ENCODE measurements at places on chromosomes 4 and X. TPM values are rescaled to one million over a fixed set of nuclear protein-coding genes. Genes with fewer than 3 reads are reported as not detected.

Gene CXCL3
- 28.9 TPM for total RNA-seq

Gene RGS12
- total RNA-seq = 10.3 TPM

Gene USP51
- total RNA-seq = 0.22 TPM

Gene GLOD5
- total RNA-seq = not detected

Gene CHST7
- 31.9 TPM for total RNA-seq

Gene ARHGAP6
- total RNA-seq = 2.8 TPM

Gene IL2RG
- total RNA-seq = not detected

Gene NWD2
- under 0.01 TPM for total RNA-seq

Gene MAP7D2
- total RNA-seq = 0.91 TPM

Gene ZAR1
- not detected for total RNA-seq

Gene DDX53
- not detected for total RNA-seq

Gene VSIG4
- total RNA-seq = not detected

Gene RNF128
- total RNA-seq = not detected

Gene RTL3
- not detected for total RNA-seq

Gene HNRNPH2
- 54.8 TPM for total RNA-seq

Gene GIMD1
- total RNA-seq = 0.22 TPM

Gene SLC10A6
- not detected for total RNA-seq

Gene MAGEC3
- not detected for total RNA-seq

Gene AMBN
- total RNA-seq = not detected

Gene MAGEA2
- total RNA-seq = not detected

Gene BST1
- total RNA-seq = 0.69 TPM

Gene AVPR2
- total RNA-seq = not detected

Gene P2RY4
- total RNA-seq = not detected

Gene GYPA
- not detected for total RNA-seq

Gene ADGRL3
- total RNA-seq = 0.69 TPM

Gene CASP6
- total RNA-seq = 33.7 TPM

Gene CENPVL3
- not detected for total RNA-seq

Gene TCEAL7
- not detected for total RNA-seq

Gene CACNA1F
- total RNA-seq = not detected

Gene STEEP1
- 104 TPM for total RNA-seq

Gene SHROOM4
- not detected for total RNA-seq

Gene MAGEB16
- not detected for total RNA-seq

Gene MAGEA3
- 3.0 TPM for total RNA-seq

Gene CFI
- not detected for total RNA-seq

Gene SH3TC1
- total RNA-seq = 23.1 TPM

Gene F8
- 1.1 TPM for total RNA-seq

Gene GNRHR
- not detected for total RNA-seq

Gene ATP1B4
- total RNA-seq = not detected

Gene SSX2
- total RNA-seq = not detected

Gene ADGRG2
- total RNA-seq = 1.4 TPM

Gene ADGRG4
- total RNA-seq = not detected

Gene UGT2B11
- not detected for total RNA-seq

Gene CDKL2
- total RNA-seq = 0.55 TPM

Gene CXorf58
- not detected for total RNA-seq

Gene ETDB
- not detected for total RNA-seq

Gene CD99
- total RNA-seq = 325 TPM

Gene KLHL13
- 3.5 TPM for total RNA-seq

Gene ATP2B3
- not detected for total RNA-seq

Measured in PC-3 (cell line).